Nucleus accumbens (tissue), 56 donors: ENCODE measurements at places on chromosomes 3 and 15.
A peak's percentile ranks its signal among the peaks of the same experiment; 100 is the strongest.

- DNase-seq, result no peak
Measured at GRCh38 chr3:110180733-110181132, 843.4 kb upstream of the DPPA4 start.

DNA sequence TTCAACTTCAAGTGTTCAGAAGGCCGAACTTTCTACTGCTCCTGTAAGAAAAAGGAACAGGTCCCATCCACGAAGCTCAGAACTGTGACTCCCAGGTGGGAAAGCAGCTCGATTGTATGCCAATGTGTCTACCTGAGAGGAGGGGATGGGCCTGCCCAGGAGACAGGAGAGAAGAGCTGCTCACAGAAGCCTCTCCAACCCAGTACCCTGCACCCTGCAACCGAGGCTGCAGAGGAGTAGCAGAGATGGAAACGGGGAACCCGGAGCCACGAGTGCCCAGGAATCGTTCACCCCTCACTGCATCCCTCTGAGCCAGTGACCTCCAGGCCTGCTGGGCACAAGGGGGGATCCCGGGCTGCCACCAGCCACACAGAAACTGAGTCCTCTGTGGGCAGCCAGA lies 86.5 kb upstream of the PRR23E start:
- no peak for DNase-seq

DNA sequence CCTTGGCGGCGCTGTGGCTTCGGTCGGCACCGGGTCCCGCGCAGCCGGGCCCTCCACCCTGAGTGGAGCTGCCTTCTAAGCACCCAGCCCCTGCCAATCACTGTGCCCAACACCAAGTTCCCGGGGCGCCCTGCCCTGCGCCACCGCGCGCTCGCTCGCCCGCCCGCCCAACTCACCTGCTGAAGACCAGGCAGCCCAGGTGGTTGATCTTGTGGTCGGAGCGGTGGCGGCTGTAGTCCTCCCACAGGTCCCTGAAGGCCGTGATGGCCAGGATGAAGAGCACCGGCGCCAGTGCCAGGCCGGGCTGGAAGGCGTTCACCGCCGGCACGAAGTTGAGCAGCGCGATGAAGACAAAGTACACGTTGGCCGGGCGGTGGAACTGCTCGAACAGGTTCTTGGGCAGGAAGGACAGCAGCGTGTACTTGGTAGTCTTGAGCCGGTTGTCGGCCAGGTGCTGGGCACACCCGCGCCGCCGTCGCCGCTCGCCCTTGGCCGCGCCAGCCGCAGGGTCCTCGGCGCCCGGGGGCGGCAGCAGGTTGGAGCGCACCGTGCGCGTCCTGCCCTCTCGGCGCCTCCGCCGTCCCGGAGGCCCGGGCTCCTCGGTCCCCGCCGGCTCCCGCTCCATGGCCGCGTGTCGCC lies 536 bp downstream of the ATP10A start:
- DNase-seq, result no peak

- DNase-seq, result no peak
Measured at GRCh38 chr3:157030712-157031111, 129.2 kb downstream of the CCNL1 start.

GRCh38 chr3:170207717-170208116 lies 14.5 kb upstream of the PRKCI start:
- DNase-seq, result no peak

GRCh38 chr3:196219194-196219969 lies 3.0 kb downstream of the SLC51A start:
- peak; percentile 40 for DNase-seq

DNA sequence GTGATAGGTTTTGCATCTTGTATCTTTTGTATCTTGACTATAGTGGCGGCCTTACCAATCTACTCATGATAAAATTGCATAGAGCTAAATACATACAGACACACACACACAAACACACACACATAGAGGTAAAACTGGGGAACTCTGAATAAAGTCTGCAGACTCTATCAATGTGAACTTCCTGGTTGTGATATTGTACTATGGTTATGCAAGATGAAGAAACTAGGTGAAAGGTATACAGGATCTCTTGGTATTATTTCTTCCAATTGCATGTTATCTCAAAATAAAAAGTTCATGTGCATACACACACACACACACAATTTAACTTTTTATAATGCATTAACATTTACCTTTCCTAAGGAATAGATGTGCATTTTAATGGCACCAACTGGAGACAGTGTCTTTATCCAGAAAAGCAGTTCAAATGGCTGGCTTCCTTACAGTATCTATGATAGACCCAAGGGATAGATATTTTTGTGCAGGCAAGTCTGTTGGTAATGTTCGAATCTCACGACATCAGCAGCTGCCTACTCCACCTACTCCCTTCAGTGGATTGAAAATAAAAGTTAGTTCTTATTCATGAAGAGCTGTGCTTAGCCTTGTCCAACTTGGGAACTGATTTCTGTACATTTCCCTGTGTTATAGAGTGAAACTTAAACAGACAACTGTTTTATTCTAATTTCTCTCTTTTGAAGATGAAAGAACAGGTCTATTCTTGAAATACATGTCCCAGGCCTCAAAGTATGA lies 46.9 kb upstream of the SPRED1 start:
- no peak for DNase-seq

DNA sequence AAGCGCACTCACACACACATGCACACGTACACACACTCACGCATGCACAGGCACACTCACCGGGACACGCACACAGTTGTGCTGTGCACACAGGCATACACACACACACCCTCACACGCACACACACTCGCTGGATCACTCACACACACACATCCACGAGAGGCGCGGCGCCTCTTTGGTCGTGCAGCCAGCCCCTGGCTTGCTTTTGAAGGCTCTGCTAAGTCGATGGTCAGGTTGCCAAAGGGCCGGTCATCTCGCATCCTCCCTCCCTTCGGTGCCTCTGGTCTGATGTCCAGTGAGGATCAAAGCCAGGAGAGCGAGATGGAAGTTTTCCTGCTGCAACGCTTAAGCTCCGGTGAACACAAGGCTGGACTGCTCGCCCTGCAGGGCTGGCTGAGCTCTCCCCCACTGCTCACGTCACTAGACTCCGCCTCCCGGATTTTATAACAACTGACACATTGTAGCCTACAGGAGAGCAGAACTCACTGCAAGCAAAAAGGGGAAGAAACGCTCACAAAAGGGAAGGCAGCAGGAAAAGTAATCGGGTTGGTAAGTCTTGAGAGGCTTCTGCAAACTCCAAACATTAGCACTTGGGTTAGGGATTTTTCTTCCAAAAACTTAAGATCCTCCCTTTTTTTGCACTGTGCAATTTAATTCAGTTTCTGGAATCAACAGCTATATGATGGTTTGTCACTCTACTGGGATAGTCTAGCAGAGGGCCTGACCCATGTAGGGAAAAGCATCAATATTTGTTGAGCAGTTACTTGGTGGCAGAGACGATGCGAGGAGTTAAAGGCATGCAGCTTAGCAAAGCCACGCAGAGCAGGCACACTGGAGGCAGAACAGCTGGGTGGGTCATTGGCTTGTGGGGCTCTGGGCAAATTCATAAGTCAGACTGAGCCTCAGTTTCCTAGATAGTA lies at the start of gene SRGAP3:
TSS of gene SRGAP3 (minus strand) at position 374 of the 920 bp plus-strand sequence. CDS start 695 bp downstream, outside the sequence.
- peak; percentile 71 for DNase-seq

- DNase-seq, result no peak
Measured at GRCh38 chr3:190644035-190644434, 130.2 kb downstream of the IL1RAP start.

DNA sequence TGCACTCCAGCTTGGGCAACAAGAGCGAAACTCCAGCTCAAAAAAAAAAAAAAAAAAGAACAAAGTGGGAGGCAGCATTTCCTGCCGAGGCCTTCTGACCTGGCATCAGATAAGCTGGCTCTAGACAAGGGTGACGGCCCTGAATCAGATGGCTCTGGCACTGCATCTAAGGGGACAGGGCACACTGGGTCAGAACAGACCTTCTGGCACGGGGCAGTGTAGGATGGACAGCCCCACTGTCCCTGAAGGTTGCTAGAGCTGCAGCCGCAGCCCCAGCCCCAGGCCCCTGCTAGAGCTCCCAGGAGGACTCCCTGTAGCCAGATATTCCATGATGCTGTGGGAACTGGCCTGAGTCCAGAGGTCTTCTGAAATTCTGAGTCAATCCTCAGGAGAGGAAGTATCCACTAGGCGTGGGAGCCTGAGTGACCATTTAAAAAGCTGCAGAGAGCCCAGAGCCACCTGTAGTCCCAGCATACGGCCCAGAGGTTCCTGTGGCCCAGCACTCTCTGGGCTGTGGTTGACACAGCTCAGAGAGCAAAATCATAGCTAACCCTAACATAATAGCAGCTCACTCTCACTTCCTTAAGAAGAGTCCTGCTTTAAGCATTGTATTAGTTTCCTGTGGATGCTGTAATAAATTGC lies 69.2 kb upstream of the MFGE8 start:
- DNase-seq, result no peak

DNA sequence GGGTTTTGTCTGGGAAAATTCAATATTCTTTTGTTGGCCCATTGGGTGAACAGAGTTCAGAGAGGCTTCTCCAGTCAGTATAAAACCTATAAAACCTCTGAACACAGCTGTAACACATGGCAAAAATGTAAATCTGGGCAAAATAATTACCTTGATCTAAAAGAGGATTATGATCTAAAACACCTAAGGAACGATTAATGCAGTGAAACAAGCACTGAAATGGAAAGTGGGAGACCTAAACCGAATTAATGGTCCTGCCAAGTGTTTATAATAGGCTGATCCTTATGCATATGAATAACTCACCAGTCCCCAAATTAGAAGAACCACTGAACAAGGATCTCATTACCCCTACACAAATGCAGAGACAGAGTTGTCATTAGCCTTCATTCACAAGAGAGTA lies 32.6 kb downstream of the AVEN start:
- no peak for DNase-seq

- no peak for DNase-seq
Measured at GRCh38 chr3:95926904-95927501, 887.4 kb upstream of the EPHA6 start.

- no peak for DNase-seq
Measured at GRCh38 chr3:105397974-105398373, 31.3 kb downstream of the ALCAM start.

- DNase-seq, result no peak
Measured at GRCh38 chr3:33054100-33055092, 42.5 kb downstream of the GLB1 start.

GRCh38 chr3:188335656-188336055 lies 181.7 kb downstream of the LPP start:
- no peak for DNase-seq

DNA sequence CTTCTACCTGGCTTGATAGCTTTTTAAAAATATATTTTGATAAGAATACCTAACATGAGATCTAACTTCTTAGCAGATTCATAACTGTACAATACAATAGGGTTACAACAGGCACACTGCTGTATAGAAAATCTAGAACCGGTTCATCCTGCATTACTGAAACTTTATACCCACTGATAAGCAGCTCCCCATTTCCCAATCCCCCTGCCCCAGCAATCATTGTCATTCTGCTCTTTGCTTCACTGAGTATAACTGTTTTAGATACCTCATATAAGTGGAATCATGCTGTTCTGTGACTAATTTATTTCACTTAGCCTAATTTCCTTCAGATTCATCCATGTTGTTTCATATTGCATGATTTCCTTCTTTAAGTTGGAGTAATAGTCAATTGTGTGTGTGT lies 906.0 kb downstream of the GBE1 start:
- DNase-seq, result no peak

DNA sequence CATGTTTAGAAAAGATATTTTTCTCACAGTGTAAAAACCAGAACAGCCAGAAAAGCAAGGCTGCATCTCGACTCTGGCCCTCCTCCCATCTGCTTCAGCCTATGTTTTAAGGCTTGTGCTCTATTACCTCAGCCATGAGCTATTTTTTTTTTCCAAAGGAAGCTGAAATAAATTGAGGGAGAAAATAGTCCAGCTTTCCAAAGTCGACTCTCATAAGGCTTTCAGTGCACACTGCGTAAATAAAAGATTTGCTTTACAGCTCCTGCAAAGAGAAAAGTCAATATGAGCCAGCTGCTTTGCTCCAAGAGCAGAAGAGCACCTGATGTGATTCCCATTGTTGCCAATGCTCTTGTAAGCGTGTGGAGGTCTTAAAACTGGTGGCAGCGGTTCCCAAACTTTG lies 26.7 kb downstream of the SCG3 start:
- no peak for DNase-seq

GRCh38 chr3:58792921-58793451 lies 126.4 kb upstream of the FAM3D start:
- DNase-seq, result no peak

DNA sequence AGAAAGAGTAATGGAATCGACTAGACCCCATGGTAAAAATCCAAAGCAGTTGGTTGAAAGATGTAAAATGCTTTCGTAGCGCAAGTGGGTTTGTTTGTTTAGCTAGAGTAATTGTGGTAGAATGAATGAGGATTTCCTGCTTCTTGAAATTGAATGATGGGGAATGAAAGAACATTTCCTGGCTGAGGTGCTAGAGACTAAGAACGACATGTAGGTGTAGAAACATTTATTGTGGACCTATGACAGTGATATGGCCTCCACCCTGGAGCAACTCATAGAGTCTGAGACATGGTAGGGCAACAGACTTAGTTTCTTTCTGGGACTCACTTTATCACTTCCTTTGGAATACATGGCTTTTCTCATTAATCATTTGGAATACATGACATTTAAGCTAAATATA lies 467.6 kb upstream of the CFAP20DC start:
- no peak for DNase-seq

DNA sequence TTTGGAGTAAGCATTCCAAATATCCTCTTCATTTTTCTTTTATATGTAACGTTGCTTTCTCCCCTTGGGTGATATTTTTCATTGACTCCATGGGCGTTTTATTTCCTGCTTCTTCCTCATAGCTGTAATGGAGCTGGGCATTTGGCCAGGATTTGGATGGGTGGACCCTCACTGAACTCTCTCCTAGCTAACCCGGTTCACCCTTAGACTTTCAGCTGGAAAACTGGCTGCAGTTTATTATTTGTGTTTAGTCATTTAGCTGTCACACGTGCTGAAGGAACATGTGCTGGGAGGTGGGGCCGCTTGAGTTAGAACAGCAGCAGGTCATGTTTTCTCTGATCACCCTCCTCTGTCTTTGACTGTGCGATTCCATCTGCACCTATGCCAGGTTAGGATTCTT lies 407.6 kb downstream of the ZIC1 start:
- DNase-seq, result no peak

GRCh38 chr3:25907081-25907480 lies 117.2 kb downstream of the OXSM start:
- no peak for DNase-seq

- DNase-seq, result no peak
Measured at GRCh38 chr3:37626736-37627565, 234.7 kb upstream of the CTDSPL start.

GRCh38 chr3:78742041-78742440 lies 1025.8 kb downstream of the ROBO1 start:
- no peak for DNase-seq
